Activated CD4-positive, CD25-positive, alpha-beta regulatory T cell treated with anti-CD3 and anti-CD28 coated beads, Interleukin-2, amount 50 U/mL, for 16 hours (primary cell): ENCODE measurements at places on chromosomes 11 and 22.

DNA sequence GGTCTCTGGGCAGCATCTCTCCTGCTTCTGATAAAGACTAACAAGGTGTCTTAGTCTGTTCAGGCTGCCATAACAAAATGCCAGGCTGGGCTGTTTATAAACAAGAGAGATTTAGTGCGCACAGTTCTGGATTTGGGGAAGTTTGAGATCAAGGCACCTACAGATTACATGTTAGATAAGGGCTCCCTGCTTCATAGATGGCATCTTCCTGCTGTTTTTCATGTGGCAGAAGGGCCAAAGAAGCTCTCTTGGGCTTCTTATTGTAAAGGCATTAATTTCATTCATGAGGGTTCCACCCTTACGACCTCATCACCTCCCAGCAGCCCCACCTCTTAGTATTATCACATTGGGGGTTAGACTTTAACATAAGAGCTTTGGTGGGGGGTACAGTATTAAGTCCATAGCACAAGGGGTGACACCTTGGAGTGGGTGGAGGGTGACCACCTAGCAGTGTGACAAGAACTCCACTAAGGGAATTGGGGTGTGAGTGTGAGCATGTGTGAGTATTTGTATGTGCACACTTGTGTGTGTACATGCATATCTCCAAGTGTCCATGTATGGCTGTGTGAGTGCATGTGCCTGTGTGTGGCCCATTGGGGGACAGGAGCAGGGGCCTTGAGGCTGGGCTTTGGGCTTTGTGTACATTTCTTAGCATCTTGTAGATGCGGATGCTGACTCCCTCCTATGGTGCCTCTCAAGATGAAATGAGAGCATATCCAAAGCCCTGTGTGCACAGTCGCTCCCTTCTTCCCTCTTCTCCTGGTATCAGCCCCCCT is 42.7 kb downstream of the BCR start:
- DNase-seq = no peak

DNA sequence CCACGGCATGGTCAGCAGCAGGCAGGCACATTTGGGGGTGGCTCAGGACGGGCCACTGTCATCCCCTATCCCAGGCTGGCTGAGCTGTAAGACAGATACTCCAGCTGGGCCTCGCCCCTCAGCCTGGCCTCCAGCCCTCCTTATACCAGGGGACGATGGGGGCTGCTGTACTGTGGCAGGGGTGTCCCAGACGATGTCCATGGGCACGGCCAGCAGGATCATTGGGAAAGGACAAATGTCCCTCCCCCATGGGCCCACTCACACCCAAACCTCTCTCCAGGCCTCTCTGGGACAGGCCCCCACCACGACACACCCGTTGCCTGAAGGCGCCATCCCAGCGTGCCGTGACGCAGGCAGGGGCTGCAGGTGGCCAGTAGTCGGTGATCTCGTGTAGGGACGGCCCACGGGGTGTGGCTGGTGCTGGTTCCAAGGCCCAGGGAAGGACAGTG is 1.5 kb upstream of the IL17REL start:
- DNase-seq = no peak

- no peak for DNase-seq
These were observed 93.9 kb downstream of the CD44 start for GRCh38 chr11:35232891-35233330.

GRCh38 chr11:17686231-17686980 is 33.0 kb upstream of the MYOD1 start:
- no peak for DNase-seq

- no peak for DNase-seq
These were observed 14.2 kb upstream of the TLCD5 start for GRCh38 chr11:120310870-120311269.

GRCh38 chr22:17085277-17086181 is 729 bp downstream of the IL17RA start:
- DNase-seq = no peak

DNA sequence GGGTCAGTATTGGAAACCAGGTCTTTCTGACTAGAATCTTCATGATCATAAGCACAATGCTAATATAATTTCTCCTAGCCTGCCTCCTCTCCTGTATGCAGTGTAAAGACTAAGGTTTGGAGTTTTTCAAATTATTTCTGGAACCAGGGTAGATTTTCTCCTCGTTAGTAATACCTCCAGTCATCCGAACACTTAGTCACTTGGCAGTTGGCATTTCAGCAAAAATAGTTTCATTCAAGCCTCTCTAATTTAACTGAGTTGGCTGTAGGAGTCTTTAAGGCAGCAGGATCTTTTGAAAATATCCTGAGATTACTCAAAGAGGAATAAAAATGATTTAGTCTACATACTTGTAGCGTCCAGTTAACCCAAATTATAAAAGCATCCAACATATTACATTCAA is 6.3 kb downstream of the TYR start:
- DNase-seq = no peak

GRCh38 chr11:123681030-123681429 is 26.6 kb upstream of the SCN3B start:
- DNase-seq = no peak

DNA sequence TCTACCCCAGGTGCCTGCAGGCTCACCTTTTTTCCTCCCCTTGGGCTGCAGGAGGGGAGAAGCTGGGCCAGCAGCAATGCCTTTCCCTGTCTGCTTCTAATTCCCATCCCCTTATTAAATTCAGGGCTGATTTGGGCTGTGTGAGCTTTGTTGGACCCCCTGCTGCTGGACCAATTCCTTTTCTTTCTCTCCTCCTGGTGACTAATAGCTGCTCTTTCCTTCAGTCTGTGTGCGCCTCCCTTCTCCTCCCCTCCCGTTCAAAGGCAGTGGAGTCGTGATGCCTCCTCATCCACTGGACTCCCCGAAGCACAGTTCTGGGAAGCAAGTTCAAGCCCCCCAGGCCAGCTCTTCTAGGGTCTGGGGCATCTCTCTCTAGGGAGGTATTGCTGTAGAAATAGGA is 567.9 kb upstream of the CADM1 start:
- no peak for DNase-seq

DNA sequence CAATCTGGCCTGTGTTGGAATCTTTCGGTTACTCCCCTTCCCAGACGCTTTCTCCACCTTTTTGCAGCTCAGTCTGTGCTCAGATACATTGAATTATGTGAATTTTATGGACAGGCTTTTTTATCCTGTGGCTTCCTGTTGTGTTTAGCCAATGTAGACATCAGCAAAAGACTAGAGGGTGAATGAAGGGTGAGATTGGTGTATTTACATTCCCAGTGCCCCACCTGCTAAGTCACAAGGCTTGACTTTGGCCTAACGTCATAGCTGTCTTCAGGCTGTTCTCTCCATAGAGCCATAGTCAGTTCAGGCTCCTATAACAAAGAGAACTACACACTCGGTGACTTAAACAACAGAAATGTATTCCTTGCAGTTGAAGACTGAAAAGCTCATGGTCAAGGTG is 97.5 kb upstream of the FSHB start:
- no peak for DNase-seq
